ENCODE measurements at places on chromosomes 4 and X.

DNA sequence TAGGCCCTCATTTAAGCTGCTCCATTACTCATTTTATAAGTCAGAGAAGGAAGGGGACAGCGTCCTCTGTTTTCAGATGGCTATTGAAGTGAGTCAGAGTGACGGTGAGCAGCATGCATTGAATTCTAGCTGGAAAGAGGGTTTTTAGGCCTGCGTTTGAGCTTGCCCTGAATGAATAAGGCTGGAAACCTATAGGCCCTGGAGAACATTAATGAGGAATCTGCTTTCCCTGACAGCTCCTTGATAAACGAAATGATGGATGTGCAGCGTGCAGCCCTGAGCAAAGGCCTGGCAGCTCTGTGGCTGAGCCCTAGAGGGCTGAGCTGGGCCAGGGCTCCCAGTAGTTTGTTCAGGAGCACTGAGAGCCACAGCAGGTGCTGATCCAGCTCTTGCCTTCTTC lies 33.4 kb downstream of the TBL1X start:
- DNase-seq: no peak

DNA sequence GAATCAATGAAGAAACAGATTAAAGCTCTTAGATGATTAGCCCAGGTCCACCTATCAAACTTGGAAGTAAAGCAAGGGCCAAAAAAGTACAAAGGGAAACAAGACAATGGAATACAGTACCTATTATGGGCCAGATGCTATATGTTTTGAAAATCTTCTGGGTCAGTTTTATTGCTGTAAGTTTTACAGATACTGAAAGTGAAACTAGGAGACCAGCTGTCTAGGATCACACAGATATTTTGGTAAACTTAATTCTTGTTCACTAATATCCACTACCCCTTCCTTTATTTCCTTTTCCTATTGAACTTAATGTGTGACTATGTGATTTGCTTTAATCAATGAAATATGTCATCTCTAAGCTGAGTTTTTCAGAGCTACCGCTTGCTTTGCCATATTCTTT lies 505.4 kb upstream of the PITX2 start:
- no peak for DNase-seq

GRCh38 chrX:103002576-103002975 lies 61.4 kb downstream of the BEX1 start:
- DNase-seq: no peak

GRCh38 chr4:57287687-57288604 lies 177.8 kb upstream of the IGFBP7 start:
- DNase-seq: no peak

DNA sequence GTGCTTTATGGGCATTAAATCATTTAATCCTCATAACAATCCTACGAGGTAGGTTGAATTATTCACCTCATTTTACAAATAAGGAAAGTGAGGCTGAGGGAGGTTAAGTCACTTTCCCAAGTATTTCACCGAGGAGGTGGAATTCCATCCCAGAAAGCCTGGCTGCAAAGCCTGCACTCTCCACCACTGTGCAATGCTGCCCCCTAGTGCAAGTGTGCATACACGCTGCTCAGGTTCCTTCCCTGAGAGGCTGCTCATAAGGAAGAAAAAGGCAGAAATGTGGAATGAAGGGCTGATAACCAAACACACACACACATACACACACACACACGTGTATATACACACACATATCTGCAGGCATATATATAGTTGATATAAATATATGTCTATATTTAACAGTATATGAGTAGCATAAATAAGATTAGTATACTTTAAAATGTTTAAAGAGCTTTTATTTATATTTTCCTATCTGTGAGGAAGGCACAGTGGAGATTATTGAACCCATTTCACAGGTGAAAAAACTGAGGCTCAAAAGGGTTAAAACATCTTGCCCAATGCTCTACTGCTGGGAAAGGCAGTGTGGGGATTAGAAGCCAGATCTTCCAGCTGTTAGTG lies 714.5 kb upstream of the TENM3 start:
- no peak for DNase-seq

DNA sequence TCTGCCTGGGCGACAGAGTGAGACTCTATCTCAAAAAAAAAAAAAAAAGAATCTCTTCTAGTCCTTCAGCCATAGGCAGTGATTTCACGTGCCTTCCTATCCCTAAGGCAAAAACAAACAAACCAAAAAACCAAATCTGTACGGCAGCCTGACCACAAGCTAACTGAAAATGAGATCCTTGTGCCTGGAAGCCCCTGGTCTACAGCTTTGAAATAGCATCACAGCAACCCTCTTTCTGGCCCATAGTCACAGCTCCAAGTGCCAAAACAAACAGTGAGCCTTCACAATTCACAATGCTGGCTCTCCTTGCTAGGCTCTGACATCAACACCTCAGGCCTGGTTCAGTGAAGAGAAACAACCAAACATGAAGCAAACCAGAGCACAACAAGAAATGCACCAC lies 46.1 kb downstream of the TMEM150C start:
- no peak for DNase-seq

DNA sequence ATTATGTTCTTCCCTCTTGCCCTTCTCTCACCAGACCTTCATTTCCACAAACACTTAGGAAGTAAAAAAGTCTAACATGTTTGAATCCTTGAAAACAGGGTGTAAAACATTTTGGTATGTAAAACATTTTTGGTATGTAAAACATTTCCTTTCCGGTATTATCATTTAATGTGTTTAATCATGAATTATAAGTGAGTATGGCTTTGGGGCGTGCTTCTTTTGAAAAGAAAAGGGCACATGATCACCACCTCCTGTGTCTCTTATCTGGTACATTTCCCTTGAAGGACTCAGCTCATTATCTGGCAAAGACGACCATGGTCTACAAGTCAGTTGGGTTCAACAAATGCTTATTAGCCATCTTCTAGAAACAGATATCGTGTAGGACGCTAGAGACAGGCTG lies 283.6 kb downstream of the FRMPD4 start:
- DNase-seq: no peak

DNA sequence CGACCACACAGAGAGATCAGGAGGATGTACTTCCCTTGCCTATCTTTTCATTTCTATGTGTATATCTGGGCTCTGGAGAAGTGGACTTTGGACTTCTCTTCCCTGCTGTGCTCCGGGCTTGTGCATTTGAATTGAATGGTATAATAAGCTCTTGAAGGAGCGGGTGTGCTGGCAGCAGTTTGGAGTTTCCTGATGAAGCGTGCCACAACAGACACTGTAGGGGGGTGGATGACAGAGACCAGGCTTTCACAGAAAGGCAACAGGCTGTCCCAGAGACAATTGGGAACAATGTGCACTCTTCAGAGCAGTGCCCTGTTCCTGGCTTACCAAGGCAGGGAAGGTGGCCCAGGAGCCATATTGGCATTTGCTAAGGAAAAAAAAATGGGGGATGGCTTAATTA lies 170.1 kb downstream of the FRMPD4 start:
- no peak for DNase-seq

DNA sequence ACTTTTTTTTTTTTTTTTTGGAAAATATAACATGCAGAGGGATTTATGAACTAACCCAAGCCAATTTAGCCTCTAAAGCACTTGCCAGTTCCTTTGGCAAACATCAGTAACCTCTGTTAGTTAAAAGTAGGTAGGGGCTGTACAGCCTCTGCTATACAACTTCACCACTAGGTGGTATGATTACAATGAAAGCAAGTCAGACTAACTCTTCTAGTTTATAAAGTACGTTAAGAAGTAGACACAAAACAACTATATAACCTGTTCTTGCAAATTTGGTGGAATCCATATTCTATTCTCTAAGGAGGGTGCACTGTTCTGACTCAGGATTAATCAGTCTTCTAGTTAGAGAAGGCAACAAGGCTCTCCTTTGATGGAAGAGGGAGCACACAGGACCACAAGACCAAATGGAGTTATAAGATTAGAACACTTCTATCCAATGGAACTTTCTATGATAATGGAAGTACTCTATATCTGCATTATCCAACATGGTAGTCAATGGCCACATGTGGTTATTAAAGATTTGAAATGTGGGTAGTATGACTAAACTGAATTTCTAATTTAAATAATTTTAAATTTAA lies 12.8 kb downstream of the AIMP1 start:
- DNase-seq: no peak

DNA sequence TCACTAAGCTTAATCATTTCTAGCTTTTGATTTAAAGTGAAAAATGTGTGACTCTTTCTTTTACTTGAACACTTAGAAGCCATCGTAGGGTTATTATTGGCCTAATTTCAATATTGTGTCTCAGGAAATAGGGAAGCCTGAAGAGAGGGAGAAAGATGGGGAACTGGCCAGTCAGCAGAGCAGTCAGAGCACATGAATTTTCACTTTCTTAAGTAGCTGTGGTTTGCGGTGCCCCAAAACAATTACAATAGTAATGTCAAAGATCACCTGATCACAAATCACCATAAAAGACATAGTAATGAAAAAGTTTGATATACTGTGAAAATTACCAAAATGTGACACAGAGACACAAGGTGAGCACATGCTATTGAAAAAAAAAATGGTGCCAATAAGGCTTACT lies 45.5 kb downstream of the CENPC start:
- no peak for DNase-seq

DNA sequence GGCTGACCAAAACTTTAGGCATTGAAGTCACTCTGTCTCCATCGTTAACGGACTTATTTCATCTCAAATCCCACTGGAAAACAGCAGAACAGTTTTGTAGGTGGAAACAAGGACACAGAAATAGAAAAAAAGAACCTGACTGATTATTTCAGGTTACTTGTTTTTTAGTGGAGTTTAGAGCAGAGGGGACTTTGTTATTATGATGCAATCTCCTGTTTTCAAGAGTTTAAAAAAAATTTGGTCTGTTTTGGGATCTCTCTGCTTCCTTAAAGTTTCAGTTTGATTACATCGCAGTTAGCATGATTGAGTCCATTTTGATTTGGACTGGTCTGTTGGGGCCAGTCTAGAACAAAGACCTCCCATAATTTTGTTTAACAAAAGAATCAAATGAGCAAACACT lies 13.6 kb downstream of the PROM1 start:
- DNase-seq: no peak

DNA sequence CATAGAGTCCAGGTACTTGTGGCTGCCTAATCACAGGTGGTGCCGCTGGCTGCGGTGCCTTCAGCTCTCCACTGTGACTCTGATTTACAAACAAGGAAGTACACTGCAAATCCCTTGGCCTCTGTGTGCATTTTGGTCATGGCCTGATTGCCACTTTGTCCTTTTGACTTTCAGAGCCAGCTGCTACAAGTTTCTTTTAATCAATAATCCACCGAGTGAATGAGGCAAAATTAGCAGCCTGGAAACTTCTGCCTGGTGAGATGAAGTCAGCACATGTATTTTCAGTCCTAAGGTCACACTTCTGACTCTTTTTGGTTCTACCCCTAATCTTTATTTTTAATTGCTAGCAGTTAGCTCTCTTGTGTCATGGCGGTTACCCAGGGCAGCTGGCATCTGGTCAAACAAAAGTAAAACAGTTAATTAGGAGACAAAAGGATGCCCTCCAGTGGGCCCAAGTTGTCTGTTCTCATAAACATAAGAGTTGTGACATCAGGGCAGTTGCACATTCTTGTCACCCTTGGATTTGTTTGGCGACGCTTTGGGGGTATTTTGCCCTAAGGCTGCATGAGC lies 62.3 kb upstream of the LNX1 start:
- DNase-seq: no peak

- DNase-seq: no peak
These were observed 59.8 kb downstream of the DDIT4L start for GRCh38 chr4:100130491-100130890.

DNA sequence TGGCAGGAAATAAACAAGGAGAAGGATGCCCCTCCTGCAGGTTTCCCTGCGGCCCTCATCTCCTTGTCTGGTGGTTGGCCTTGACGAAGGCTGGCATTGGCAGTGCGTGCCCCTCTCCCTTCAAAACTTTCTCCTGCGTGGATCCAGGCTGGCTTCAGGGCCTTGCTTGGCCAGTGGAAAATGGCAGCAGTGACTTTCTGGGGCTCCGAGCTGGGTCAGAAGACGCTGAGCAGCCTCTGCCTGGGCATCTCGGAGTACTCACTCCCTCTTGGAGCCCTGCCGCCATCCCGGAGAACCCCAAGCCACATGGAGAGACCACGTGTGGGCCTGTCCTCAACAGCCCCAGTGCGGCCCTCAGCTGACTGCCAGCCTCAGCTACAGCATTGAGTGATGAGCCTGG lies 39.5 kb downstream of the ADRA2C start:
- DNase-seq: no peak

GRCh38 chrX:138082896-138083295 lies 517.0 kb downstream of the ZIC3 start:
- no peak for DNase-seq

- DNase-seq: no peak
These were observed 112.2 kb upstream of the ENPP6 start for GRCh38 chr4:184329659-184330400.

GRCh38 chr4:107035819-107036583 lies at the start of gene DKK2:
TSS of gene DKK2 (minus strand) at chr4:107036313. CDS start at chr4:107035591, 722 bp downstream.
- no peak for DNase-seq

DNA sequence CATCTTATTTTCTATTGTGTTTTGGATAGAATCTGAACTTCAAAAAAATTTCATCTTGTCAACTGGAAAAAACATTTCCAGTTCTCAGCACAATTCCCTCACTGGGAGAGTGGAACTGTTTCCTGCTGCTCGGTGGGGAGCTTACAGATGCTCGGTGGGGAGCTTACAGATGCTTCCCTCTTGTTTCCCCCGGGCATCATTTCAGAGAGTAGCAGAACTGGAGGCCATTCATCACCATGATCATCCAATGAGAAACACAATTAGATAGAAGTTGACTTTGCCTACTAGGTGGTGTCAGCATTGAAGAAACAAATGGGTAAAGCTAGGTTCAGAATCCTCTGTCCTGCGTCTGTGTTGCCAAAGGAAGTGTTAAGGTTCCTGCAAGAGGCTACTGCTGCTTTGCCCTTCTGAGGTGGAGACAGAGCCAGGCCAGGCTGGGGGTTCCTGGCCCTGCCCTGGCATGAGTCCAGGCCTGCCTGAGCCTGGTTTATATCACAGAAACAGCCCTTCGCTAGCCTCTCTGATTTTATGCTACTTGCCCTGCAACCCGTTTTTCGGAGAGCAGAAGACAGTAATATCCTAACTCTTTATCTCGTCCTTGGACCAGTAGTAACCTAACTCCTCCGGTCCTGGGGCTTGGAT lies 70.6 kb downstream of the TAPT1 start:
- DNase-seq: no peak

DNA sequence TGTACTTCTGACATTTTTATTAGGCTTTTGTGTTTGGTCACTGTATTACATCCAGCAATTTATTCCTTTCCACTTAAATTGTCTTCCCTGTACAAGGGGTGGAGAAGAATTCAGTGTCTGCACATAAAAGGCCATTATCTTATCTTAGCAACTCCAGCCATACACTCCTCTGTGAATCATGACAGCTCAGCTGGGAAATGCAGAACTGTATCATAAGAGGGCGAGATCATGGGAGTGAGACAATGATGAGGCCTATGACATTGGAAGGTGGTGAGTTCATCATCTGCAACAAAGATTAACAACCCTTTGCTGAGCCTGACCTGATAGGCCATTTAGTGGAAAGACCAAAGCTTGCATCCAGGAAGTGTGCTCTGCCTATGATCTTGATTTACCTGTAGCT lies 33.3 kb downstream of the SLIT2 start:
- no peak for DNase-seq

- no peak for DNase-seq
These were observed at the start of gene BTC for GRCh38 chr4:74794382-74795010. TSS of gene BTC (minus strand) at chr4:74794523. CDS start at chr4:74794325, 198 bp downstream.

GRCh38 chr4:118784776-118785175 lies 51.1 kb downstream of the SEC24D start:
- no peak for DNase-seq

Data from activated CD4-positive, alpha-beta T cell treated with anti-CD3 and anti-CD28 coated beads for 24 hours (primary cell).